ENCODE measurements at places on chromosomes 7 and 10. TPM values are rescaled to one million over a fixed set of nuclear protein-coding genes. Genes with fewer than 3 reads are reported as not detected.

DNA sequence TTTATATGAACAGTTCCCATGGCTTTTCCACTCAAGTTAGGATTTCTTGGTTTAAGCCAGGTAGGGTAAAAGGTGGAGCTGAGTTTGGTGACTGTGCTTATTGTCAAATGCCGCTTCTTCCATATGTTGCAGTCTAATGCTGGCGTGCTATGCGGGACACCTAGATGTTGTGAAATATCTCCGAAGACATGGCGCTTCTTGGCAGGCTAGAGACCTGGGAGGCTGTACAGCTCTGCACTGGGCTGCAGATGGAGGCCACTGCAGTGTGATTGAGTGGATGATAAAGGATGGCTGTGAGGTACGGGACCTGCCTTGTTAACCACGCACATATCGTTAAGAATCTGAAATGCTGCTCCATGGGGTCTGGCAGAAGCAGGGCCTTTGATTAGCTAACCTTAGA, 108.4 kb downstream of the FANK1 start:
- no peaks in the 10 kb centered on the region for H3K36me3 ChIP-seq
- H3K27ac ChIP-seq = no peak overlapping the region
- no peaks in the 10 kb centered on the region for H3K4me1 ChIP-seq
- no peak overlapping the region for H3K4me3 ChIP-seq
- no peaks in the 10 kb centered on the region for H3K27me3 ChIP-seq
- DNase-seq = no peak

DNA sequence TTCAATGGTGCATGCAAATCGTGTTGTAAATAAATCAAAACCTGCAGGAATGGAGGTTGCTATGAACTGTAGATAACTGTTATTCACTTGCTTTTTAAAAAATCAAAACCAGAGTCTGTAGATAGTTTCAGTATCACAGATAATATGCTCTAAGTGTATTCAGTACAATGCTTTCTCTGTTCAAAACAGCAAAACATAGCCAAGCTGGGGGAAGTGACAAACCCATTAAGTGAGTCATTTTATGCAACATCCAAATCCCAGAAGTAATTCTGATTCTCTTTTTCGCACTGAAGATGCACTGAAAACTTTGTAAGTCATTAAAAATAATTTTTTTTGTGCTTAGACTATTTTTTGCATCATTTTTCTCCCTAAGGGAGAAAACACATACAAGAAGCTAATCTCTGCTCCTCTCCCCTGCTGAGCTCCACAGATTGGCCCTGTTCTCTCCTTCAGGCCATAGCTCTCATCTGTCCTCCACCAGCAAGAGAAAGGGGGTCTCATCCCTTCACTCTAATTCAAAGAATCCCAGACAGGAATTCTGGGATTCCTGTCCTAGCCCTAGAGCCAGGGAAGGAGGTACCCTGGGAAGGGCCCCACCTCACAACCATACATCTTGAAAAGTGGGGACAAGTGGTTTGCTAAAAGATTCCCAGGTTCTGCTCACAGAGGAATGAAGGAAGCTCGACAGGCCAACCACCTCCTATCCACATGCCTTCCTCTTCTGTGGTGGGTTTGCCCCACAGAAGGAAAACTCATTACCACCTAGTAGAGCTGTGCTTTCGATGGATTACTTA, 4.9 kb downstream of the PRTFDC1 start:
- H3K27me3 ChIP-seq = no peaks in the 10 kb centered on the region
- peaks cover 4% of the 10 kb centered on the region for H3K4me1 ChIP-seq
- H3K36me3 ChIP-seq = no peaks in the 10 kb centered on the region
- H3K4me3 ChIP-seq = no peak overlapping the region

DNA sequence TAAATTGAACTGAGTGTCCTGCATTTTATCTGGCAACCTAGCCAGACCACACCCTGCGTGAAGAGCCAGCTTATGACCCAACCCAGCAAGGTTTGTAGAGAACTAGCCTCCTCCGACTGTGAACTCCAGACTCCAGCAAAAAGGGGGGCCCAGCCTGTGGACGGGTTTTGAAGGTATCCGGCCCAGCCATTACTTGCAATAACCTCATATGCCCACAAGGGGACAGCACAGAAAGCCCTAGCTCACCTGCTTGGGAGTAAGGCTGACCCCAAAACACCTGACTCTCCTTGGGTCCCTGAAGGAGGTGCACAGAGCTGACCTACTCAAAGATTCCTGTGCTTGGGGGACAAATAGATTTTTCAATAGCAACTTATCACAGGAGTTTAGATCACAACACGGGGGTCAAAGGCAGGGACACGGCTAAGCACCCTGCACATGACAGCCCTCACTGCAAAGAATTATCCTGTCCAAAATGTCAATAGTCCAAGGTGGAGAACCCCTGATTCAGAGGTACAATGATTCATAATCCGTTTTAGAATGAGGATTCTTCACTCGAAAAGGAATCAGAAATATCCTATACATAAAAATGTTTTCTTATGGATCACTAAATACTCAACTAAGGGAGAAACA, 4.6 kb downstream of the TRPV6 start:
- H3K36me3 ChIP-seq = no peaks in the 10 kb centered on the region
- no peak overlapping the region for H3K27ac ChIP-seq
- no peaks in the 10 kb centered on the region for H3K4me1 ChIP-seq
- H3K27me3 ChIP-seq = no peaks in the 10 kb centered on the region
- no peak overlapping the region for H3K4me3 ChIP-seq
- DNase-seq = no peak

TMEM229A gene
- not detected for total RNA-seq

GRCh38 chr7:132206594-132206993, 369.7 kb downstream of the PLXNA4 start:
- no peak overlapping the region for H3K27ac ChIP-seq
- H3K4me1 ChIP-seq = no peaks in the 10 kb centered on the region
- DNase-seq = no peak
- no peak overlapping the region for H3K4me3 ChIP-seq
- H3K27me3 ChIP-seq = no peaks in the 10 kb centered on the region
- no peaks in the 10 kb centered on the region for H3K36me3 ChIP-seq

Measured in tibial nerve (tissue), 4 donors.